Stimulated activated CD8-positive, alpha-beta memory T cell treated with anti-CD3 and anti-CD28 coated beads, Interleukin-7, amount 100 ng/mL, for 48 hours (primary cell): ENCODE measurements at places on chromosomes 12 and 14.

DNA sequence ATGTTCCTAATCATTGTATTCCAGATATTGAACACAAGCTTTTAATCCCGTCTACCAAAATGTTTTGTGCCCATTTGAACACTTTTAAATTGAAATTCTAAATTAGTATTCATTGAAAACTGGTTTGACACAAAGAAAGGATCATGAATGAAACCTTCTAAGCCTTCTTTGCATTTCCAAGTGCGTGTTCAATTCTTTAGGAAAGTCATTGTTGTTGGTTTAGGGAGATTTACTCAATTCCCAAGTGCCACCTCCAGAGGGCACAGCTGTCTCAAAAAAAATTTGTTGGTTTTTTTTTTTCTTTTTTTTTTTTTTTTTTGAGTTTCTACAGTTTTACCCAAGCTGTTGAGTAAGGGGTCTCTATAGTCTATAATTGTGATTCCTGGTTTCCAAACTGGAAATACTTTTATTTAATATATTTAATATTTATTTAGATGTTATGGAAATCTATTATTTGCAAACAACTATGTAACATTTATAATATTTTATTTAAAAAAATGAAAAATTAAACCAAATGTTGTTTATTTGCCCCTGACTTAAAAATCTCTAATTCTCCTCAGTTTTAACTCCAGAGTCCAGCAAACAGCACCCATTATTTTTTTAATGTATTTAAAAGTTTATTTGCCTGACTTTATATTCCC is 79.9 kb downstream of the NEDD1 start:
- no peak for DNase-seq

DNA sequence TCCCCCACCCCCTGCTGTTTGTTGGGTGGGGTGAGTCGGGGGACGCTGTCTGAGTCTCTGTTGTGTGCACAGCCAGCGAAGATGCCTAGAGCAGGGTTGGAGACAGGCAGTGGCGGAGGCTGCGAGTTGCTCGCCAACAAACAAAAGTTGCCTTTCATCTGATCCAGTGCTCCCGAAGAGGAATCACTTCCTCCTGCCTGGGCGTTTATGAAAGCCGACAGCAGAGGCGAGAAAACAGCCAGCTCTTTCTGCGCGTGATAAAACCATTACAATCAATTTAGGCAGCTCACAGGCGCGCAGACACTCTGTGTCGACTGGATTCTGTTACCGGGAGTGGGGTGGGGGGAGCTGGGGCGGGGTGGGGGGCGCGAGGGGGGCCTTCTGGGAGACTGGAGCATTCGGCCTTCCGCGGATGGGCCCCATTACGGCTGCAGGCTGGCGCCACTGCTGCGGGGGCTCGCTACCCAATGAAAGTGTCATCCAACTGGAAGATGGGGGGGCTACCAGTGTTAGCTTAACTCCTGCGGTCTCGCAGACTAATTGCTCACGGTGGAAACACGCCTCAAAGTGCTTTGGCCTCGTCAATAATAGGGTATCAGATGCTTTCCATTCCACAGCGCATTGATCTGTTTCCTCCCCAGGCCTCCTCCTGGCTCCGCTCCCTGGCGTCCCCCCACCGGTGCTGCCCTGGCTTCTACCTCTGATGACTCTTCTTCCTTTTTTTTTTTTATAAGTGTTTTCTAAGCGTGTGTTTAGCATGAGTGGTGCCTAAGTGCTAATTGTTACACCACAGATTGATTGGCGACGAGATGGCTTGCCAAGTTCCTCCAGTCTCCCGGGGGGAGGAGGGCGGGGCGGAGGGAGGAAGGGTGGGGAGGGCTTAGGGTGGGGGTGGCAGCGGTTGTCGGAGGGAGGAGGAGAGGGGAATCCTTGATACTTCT is 678.4 kb downstream of the MED13L start:
- no peak for DNase-seq

- no peak for DNase-seq
These were observed 30.8 kb downstream of the ARID2 start for GRCh38 chr12:45760333-45760732.

DNA sequence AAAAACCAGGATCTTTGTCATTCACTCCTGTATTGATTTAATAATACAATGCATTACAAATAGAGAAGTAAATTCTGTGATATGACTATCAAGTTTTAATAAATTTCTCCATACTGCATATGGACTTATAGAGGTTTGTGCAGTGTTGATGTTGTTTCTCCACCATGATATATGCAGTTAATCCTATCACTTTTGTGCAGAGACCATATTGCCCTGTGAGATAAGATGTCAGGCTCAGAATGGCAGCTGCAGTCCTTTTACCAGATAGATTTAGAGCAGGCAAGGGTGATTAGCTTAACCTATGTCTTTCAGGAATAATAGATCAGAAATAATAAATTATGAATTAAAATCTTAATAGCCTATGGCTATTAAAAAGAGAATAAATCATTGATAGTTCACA is 38.6 kb upstream of the KCNJ8 start:
- DNase-seq: no peak

DNA sequence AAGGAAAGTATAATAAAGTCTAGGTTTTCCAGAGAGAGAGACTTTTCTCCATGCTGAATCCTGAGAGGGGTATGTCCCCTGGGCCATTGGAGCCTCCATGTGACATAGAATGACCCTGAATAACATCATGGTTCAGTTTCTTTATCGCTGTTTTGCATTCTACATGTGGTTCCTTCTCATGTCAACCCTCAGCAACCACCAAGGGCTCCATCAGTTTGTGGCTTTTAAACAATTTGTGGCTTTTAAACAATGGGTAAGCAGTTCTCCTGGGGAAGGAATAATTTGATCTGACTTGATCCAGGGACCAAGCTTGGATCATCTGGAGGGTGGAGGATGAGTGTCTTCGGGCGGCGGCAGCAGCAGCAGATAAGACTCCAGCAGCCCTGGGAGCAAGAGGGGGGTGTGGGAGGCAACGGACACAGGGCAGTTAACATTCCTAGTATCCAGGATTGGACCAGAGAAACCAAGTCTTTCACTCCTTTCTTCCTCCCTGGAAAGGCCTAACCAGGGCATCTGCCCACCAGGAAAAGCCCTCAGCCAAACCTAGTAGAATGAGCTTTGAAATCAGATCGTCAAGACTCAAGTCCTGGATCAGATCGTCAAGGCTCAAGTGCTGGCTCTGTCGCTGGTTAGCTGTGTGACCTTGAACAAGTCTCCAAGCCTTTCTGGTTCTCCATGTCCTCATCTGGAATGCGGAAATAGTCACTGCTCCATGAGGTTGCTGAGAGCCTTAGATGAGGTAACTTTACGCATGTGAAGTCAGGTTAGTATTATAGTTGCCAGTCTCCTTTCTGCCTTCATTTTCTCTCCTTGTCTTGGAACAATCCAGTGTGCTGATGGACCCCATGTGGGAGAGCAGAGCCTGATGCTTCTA is 27.8 kb upstream of the FAM222A start:
- DNase-seq: no peak

DNA sequence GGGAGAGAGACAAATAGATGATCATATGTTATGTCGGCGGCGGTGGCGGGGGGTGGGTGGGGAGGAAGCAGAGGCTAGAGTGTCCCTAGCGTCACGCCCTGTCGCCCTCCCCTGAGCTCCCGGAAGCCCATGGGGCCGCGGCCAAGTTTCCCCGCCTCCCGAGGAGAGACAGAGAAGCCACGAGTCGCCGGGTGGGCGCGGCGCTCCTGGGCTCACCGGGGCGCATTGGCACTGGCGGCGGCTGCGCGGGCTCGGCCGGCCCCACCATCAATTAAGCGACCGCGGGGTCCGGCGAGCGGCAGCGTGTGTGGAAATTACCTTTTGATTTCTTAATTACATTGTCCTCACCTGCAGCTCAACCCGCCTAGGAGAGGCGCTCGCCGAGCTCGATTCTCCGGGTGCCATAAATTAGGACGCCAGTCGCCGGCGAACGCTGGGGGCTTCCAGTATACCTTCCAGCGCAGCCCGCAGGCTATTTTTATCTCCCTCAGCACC is 119.9 kb upstream of the LHX5 start:
- DNase-seq: no peak

GRCh38 chr12:109192358-109192757 is 76.0 kb downstream of the ACACB start:
- no peak for DNase-seq

DNA sequence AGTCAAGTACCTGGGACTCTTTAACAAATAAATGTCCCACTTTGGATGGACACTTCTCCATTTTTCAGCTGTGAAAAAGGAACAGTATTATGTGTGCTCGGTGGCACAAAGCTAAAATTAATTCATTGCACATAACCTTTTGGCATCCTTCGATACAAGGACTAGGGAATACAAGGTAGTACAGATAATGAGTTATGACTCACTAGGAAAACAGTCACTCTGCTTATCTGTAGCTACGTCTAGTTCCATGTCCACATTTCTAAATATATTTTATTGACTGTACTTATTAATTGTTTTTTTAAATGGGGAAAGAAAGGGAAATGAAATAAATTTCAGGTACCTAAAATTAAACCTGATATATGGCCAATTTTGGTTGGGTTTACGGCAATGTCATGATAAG is 35.2 kb upstream of the RIC8B start:
- no peak for DNase-seq

DNA sequence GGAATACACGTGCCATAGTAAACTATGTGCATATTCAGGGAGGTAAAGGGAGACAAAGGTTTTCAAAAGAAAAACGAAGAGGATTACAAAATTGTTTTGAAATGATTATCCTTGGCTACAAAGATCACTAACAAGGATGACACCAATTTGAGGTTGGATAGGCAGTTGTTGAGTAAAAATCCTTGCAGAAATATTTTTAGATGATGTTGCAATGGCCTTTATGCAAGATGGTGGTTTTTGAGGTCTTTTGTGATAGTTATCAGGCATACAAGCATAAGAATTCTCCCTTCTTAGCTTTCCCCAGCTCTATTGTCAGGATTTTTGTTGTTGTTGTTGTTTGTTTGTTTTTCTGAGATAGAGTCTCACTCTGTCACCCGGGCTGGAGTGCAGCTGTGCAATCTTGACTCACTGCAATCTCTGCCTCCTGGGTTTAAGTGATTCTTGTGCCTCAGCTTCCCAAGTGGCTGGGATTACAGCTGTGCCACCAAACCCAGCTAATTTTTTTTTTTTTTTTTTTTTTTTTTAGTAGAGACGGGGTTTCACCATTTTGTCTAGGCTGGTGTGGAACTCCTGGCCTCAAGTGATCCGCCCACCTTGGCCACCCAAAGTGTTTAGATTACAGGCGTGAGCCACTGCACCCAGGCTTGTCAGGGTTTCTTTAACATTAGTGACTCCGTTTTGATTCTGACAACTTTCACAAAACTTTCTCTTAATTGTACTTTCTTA is 7.8 kb downstream of the RNASE1 start:
- DNase-seq: no peak

DNA sequence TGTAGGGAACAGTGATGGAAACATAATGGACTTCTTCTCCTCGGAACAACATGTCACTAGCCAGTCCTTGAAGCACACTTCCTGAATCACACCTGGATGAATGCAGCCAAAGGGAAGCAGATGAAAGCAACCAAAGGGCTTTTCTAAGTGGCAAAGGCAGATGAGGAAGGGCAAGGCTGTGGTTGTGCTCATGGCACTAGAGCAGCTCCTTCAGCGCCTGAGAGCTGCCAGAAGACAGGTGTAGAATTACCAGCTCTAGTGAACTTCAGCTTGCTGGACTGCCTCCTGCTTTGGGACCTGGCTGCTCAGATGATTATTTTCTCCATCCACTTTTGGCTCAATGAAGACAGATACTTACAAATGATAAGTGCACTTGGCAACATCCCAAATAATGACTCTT is 1372.1 kb upstream of the SEL1L start:
- DNase-seq: no peak

- DNase-seq: no peak
These were observed 15.6 kb upstream of the RNU6-7 start for GRCh38 chr14:32186248-32186647.

DNA sequence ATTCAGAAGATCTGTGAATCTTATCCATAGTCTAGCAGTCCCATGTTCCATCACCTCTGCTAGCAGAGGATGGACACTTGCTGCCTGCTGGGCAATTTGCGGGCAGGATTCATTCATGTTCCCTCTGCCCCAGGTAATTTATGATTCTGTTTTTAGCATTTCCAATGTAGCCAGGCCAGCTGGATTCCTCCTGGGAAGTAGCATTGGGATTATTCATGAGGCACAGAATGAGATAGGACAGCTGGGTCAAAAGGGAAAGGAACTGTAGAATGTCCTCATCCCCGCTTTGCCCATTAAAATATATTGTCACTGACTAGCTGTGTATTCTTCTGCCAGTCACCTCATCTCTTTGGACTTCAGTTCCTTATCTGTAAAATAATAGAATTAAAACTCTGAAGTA is 68.7 kb downstream of the SLC35F4 start:
- no peak for DNase-seq

- no peak for DNase-seq
These were observed 196.2 kb upstream of the ARHGAP5 start for GRCh38 chr14:31880935-31881334.

DNA sequence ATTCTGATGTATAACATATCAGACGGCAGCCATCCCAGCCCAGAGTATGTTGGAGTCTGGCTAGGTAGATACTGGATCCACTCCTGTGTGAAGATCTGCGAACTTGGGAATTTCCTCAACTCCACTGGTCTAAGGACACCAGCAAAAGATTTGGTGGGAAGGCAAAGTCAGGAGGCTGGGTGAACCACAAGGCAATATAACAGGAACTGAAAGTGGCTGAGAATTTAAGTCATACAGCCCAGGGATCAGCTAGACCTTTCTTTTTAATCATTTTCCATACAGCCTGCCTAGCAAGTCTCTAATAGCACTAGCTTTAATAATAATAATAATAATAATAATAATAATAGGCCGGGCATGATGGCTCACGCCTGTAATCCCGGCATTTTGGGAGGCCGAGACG is 34.8 kb downstream of the BRAP start:
- DNase-seq: no peak

DNA sequence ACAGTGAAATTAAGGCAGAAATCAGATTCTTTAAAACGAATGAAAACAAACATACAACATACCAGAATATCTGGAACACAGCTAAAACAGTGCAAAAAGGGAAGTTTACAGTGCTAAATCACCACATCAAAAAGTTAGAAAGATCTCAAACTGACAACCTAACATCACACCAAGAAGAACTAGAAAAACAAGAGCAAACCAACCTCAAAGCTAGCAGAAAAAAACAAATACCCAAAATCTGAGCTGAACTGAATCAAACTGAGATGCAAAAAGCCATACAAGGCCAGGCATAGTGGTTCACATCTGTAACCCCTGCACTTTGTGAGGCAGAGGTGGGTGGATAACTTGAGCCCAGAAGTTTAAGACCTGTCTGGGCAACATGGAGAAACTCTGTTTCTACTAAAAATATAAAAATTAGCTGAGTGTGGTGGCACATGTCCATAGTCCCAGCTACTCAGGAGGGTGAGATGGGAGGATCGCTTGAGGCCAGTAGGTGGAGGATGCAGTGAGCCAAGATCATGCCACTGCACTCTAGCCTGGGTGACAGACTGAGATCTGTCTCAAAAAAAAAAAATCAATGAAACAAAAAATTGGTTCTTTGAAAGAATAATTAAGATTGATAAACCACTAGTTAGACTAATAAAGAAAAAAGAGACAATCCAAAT is 33.2 kb upstream of the LDHB start:
- DNase-seq: no peak

- DNase-seq: no peak
These were observed 130.7 kb downstream of the ETNK1 start for GRCh38 chr12:22755629-22756028.

GRCh38 chr12:114160445-114160844 is 194.3 kb upstream of the RBM19 start:
- DNase-seq: no peak
